ENCODE measurements at places on chromosomes 12 and 14.

DNA sequence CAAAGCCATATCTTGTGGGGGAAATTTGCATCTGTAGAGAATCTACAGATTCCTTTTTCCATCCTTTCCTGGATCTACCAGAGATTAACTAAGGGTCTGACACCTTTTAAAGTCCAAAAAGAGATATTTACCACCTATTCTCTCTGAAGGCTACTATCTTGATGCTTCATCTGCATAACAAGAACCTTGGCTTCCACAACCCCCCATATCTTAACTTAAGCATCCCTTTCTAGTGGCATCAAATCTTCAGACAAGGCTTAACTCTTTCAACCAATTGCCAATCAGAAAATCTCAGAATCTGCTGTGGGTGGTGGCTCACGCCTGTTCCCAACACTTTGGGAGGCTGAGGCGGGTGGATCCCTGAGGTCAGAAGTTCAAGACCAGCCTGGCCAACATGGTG, 74.3 kb upstream of the FICD start:
- no peak for DNase-seq

- no peak for DNase-seq
Measured at GRCh38 chr14:68397371-68397811, 395.5 kb downstream of the ZFP36L1 start.

- DNase-seq = no peak
Measured at GRCh38 chr12:25583545-25583944, 30.5 kb upstream of the LMNTD1 start.

- DNase-seq = no peak
Measured at GRCh38 chr14:68513137-68513536, 279.7 kb downstream of the ZFP36L1 start.

DNA sequence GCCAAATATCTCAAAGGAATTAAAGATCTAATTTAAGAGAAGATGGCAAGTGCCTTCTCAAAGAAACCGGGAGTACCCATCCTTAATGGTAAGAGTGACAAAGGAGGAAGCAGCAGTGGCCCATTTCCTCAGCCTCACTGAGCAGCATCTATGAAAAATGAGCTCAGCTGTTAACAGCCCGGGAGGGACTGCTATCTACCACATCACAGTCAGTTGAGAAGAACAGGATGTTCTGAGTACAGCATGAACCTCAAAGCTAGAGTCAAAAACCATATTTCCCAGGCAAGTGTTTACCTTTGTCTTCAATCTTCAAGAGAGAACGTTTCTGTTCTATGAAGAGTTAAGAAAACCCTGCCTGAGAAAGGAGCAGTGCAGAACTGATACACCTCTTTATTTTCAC, 115.0 kb downstream of the BTG1 start:
- DNase-seq = no peak

GRCh38 chr14:47186486-47186885, 488.9 kb downstream of the MDGA2 start:
- peak; percentile 54 for DNase-seq

- peak; percentile 6 for DNase-seq
Measured at GRCh38 chr12:26473291-26473690, 277.9 kb downstream of the SSPN start.

GRCh38 chr14:49977126-49977841, 84.4 kb downstream of the ARF6 start:
- DNase-seq = no peak

- peak; percentile 100 for DNase-seq
Measured at GRCh38 chr12:65656891-65657351, 167.4 kb upstream of the HMGA2 start.

DNA sequence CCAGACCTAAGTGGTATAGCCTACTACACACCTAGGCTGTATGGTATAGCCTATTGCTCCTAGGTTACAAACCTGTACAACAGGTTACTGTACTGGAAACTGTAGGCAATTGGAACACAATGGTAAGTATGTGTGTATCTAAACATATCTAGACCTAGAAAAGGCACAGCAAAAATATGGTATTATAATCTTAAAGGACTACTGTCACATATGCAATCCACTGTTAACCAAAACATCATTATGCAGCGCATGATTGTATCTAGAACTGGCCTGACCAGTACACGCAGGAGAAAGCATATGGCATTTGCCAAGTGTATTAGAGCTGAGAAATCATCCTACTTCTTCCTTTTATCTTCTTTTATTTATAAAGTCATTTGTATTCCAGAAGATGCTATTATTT, 75.5 kb downstream of the SLC8A3 start:
- no peak for DNase-seq

DNA sequence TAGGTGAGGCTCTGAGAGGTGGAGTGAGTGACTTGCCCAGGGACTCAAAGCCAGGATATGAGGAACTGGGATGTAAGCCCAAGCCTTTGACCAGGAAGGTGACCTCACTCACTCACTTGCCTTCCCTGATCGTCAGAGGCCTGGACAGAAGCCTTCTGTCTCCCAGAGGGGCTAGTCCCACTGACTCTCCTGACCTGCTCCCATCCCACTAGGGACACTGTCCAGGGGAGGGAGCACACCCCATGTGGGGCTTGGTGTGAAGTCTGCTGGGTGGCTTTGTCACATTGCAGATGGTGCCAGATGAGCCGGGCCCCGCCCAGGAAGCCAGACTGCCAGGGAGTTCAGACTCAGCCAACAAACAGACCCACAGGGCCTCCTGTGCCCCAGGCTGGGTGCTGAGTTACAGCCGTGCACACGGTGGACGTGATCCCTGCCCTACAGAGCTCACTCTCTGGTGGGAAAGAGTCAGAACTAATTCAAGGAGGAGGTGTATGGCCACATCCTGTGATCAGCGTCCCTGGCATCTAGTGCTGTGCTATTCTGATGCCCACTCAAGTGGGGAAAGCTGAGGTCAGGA, 28.3 kb downstream of the MMAB start:
- peak; percentile 73 for DNase-seq

DNA sequence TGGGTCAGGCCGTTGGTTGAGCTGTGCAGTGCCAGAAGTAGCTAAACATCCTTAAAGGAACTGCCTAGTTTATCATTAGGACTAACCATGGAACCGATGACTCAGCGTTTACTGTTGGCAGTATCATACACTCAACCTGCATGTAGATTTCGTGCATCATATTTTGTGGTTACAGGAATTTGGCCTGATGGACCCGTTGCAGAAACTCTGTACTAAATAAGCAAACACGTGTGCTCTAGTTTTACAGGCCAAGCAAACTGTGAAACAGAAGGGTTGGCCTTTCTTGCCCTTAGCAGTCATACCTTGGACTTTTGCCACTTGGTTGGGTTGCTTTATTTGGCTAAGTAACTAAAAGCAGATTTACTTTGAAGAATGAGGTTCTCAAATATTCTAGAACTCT, 35.6 kb downstream of the DGLUCY start:
- peak; percentile 94 for DNase-seq

- no peak for DNase-seq
Measured at GRCh38 chr14:92941531-92941930, 18.6 kb downstream of the CHGA start.

DNA sequence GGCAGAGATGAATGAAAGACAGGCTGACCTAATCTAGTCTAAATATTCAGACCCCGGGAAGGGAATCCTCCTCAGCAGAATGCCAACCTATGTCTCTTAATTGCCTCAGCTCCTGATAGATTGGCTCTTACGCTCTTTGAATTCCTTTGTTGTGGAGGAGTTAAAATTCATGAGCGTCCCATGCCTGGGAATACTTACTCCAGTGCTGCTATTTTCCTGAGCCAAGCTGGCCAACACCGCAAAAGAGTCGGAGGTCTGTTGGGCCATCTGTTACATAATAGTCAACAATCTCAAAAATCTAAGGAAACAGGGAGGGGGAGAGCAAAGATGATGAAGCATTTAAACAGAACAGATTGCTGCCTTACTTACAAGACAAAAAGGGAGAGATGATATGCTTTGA, 182.8 kb downstream of the ASCL1 start:
- no peak for DNase-seq

GRCh38 chr14:95513291-95513690, 3.2 kb downstream of the SYNE3 start:
- DNase-seq = no peak

GRCh38 chr12:29071099-29071498, 78.0 kb upstream of the FAR2 start:
- DNase-seq = no peak

- no peak for DNase-seq
Measured at GRCh38 chr14:69673578-69674305, 62.3 kb downstream of the SUSD6 start.

GRCh38 chr12:6778574-6779550, 6.5 kb downstream of the LAG3 start:
- DNase-seq = peak; percentile 88

- peak; percentile 55 for DNase-seq
Measured at GRCh38 chr14:32400480-32400879, 71.4 kb downstream of the AKAP6 start.

- peak; percentile 55 for DNase-seq
Measured at GRCh38 chr12:81337886-81338285, 260.0 kb downstream of the ACSS3 start.

DNA sequence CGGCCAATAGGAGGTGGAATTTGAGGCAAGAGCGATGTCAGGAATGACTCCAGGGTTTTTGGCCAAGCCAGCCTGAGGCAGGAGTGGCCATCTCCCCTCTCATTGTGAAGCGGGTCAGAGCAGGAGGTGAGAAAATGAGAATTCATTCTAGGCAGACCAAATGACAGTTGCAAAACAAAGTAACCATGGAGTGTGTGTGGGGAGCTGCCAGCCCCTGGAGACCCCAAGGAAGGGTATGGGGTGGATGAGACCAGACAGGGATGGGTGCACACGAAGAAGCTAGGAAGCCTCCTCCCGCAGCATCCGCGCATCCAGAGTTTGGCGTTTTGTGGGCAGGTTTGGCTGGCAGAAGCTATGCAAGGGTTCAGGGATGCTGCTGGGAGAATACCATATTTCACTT, 38.8 kb downstream of the FZD10 start:
- DNase-seq = no peak

All from HT1080 (cell line).